Hematopoietic multipotent progenitor cell treated with erythropoietin and hydrocortisone succinate and interleukin-3 and kit ligand, for 15 days (in vitro differentiated cells): ENCODE measurements at places on chromosomes 11 and 22.

DNA sequence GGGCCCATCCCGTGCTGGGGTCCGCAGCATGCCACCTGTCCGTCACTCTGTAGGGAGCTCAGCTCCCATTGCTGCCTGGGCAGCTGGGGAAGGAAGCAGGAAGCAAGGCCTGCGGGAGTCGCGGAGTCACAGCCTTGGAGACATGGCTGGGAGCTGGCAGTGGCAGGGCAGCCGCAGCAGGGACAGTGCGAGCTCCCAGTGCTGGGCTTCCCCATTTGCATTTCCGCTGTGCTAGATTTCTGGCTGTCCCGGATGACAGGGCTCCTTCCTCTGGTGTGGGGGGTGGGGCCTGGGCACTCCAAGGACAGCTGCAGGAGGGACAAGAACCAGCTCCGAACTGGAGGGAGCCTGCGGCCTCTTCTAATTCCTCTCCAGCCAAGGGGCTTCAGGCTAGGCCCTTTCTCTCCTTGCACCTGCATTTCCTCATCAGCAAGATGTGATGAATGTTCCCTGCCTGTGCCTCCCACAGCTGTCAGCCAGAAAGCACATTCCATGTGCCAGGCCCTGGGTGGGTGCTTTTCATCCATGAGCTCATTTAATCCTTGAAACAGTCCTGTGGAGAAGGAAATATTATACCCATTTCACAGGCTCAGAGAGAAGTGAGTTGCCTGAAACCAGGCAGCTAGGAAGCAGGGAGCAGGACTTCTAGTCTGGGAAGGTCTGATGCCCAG, 48.0 kb downstream of the MYO7A start:
- no peak for DNase-seq

GRCh38 chr22:35627267-35628041, 10.3 kb upstream of the MB start:
- DNase-seq: no peak

DNA sequence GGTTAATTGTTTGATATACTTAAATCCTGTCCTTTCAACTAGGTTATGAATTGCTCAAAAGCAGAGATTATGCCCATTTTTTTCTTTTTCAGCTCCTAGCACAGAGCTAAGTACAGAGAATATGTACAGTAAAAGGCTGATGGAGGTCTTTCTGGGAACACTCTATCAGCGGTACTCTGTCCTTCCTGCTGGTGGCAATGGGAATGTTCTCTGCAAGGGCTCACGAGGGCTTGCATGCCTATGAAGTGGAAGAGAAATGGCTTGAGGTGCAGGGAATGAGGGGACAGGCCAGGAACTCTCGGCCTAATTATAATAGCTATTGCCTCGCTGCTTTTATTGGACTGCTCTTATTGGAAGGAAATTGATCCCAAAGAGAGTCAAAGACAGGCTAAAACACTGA, 83.7 kb upstream of the RAB1B start:
- DNase-seq: no peak

- DNase-seq: no peak
These were observed 2.0 kb downstream of the GRK2 start for GRCh38 chr11:67268081-67268961.

DNA sequence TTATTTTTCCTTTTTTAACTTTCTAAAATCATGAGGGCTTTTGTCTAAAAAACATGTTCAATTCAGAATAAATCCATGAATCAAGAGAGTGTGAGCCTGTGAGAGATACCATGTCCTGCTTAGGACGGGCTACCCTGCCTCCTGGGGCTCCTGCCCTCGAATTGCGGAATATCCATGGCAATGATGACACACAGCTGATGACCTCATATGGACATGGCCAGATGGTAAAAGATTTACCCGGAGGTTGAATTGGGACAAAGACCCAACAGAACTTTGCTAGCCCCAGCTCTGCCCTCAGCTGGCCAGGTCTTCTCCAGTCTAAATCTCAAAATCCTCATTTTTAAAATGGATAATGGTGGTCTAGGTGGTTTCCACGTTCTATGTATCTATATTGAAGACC, 538.1 kb upstream of the API5 start:
- DNase-seq: no peak

DNA sequence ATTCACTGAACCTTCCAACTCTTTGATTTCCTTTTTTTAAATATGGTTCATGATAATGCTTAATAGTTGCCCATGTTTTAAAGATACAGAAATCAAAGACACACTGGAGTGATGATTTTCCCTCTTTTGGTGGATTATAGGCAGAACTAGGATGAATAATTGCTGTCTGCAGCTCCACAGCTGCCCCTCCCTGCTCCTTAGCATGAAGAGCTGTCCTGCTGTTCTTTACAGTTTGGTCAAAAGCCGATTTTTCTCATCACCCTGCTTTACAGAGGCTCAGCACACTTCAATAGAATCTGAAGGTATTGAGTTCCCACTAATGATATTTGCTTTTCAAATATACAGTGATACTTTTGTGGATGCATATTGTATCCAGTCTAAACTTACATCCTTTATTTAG, 202.6 kb downstream of the AASDHPPT start:
- DNase-seq: no peak

DNA sequence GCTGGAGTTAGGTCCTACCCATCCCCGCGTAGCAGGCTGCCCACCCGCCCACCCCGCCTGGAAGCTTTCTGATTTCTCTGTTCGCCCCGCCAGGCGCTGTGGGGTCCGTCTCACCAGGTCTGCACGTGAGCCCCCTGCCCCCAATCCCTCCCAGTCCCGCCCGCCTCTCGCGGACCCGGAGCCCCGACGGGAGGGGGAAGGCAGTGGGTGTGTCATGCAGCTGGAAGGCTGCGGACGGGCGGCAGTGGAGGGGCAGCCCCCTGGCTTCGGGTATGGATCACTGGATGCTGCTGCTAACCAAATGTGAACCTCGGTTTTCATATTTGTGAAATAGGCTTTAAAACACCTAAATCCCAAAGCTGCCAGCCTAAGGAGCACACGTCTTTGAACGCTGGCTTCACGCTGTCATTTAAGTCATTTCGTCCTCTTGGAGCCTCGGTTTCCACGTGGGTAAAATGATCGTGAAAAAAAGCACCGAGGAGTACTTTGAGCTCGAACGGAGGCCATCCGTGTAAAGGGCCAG, 568 bp upstream of the BIK start:
- no peak for DNase-seq

DNA sequence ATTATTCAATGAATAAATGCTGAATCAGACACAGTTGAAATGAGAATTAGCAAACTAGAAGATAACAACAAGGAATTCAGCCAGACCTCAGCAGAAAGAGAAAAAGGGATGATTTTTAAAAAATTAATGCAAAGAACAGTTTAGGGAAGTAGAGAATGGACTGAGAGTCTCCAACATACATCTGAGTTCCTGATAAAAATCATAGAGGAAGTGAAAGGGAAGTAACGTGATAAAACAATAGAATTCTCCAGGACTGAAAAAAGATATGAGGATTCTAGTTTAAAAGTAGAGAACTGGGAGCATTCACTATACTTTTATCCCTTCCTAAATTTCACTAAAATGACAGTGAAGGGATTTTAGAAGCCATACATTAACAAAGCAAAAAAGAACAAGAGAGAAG, 592.0 kb downstream of the SOX6 start:
- DNase-seq: no peak

DNA sequence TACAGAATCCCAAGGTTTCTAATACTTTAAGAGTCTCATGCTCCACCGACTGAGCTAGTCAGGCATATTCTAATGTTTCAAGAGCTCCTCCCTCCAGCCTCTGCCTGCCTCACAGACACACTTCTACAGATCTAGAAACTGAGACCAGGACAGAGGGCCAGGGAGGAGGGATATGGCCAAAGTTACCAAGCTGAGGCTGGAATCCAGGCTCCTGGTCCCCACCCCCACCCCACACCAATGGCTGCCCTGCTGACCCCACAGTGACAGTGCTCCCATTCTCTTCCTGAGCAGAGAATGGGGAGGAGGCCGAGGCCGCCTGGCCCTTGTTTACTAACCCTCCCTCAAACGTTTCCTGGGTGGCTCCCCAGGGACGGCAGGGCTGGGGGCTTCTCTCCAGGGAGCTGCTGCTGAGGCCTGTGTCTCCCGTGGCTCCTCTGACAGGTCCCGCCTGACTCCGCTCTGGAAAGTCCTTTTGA, 2.2 kb downstream of the PLEKHB1 start:
- DNase-seq: no peak

- DNase-seq: no peak
These were observed 22.3 kb upstream of the NRGN start for GRCh38 chr11:124717421-124717785.

DNA sequence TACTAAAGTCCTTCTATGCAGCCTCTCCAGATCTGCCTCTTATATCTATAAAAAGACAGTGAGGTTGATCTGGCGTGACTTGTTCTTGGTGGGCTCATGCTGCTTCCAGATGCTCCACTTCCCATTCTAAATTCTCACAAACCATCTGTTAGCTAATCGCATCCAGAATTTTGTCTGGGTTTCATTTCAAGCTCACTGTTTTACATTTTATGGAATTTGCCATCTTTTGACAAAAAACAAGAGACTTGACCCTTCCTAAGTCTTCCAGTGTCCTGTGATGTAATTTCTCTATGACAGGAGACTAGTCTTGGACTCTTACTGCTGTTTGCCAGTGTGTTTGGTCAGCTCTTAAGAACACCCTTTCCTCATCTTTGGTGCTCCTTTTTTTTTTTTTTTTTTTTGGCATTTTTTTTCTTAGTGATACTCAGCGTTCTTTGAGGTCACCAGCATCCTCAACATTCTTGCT, 23.0 kb downstream of the CRKL start:
- DNase-seq: no peak

GRCh38 chr22:41078931-41079330, 13.5 kb upstream of the EP300 start:
- no peak for DNase-seq

GRCh38 chr22:36470994-36471331, 10.5 kb downstream of the TXN2 start:
- DNase-seq: no peak

DNA sequence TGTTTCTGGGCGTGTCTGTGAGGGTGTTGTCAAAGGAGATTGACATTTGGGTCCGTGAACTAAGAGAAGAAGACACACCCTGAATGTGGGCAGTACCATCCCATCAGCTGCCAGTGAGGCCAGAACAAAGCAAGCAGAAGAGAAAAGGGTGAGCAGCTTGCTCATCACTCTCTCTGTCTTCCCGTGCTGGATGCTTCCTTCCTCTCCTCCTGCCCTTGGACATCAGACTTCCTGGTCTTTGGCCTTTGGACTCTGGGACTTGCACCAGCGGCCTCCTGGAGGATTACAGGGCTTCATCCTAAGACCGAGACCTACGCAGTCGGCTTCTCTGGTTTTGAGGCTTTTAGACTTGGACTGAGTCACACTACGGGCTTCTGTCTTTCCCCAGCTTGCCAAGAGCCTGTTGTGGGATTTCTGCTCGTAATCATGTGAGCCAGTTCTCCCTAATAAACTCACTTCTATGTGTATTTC, 18.8 kb downstream of the APOL2 start:
- peak; percentile 69 for DNase-seq

GRCh38 chr11:123065621-123066020, 3.7 kb upstream of the HSPA8 start:
- no peak for DNase-seq

GRCh38 chr11:95156133-95156721, 66.6 kb downstream of the ENDOD1 start:
- peak; percentile 35 for DNase-seq

DNA sequence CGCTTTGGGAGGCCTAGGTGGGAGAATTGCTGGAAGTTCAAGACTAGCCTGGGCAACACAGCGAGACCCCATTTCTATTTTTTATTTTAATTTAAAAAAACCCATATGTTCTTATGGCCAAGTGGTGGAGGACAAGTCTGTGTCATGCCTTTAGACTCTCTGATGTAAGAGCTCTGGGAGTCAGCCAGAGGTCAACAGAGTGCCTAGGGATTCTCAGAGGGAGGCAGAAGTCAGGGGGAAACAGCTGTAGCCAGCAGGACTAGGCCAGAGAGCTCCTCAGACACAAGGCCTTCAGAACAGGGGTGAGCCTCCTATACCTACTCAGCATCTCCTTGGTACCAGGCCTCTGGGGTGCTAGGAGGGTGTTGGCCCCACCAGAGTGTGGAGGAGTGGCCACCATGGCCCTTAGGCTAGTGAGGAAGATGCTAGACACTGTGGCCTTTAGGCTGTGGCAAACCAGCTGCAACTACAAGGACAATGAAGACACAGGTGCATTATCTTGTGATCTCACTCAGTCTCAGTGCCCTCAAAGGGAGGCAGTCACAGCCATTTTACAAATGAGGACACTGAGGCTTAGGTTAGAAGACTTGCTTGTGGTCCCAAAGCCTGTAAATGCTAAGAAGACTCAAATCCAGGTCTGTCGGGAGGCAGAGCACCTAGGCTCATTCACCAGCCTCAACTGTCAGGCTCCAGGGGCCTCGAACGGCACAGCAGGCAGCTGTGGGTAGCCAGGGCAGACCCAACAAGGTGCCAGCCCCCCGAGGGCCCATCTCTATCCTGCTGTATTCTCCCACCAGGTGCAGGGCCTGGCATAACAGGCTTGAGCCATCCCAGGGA, 5.0 kb downstream of the ZP1 start:
- DNase-seq: no peak

- DNase-seq: no peak
These were observed 77.8 kb upstream of the GDPD4 start for GRCh38 chr11:77379253-77379652.

- peak; percentile 18 for DNase-seq
These were observed 1.2 kb downstream of the EIF4ENIF1 start for GRCh38 chr22:31488346-31488883.

- no peak for DNase-seq
These were observed 194.2 kb downstream of the HIPK3 start for GRCh38 chr11:33451364-33451763.

- DNase-seq: no peak
These were observed 31.9 kb downstream of the PDGFB start for GRCh38 chr22:39212721-39213376.

DNA sequence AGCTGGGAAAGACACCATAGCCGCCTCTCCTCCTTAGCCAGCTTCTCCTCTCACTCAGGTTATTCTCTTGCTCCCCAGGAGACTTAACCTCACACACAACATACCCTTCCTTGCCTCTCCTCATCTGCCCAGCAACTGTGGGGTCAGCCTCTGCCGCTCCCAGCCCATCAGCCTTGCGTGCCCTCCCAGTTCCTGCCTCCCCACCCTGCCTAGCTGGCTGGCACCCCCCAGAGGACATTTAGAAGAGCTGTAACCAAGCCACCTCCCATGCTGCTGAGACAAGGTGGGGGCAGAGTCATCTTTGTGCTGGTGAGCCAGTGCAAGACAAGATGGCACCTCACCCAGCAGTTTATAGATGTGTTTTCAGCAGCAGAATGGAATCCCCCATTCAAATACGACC, 38.2 kb downstream of the TOM1 start:
- no peak for DNase-seq
